CD4-positive, alpha-beta T cell treated with Interferon alpha-2 for 1 hour (primary cell): ENCODE measurements at places on chromosomes 1 and 21.

GRCh38 chr1:940107-941014, 16.6 kb downstream of the SAMD11 start:
- DNase-seq: peak; percentile 40

GRCh38 chr1:199877526-199878384, 149.8 kb upstream of the NR5A2 start:
- no peak for DNase-seq

DNA sequence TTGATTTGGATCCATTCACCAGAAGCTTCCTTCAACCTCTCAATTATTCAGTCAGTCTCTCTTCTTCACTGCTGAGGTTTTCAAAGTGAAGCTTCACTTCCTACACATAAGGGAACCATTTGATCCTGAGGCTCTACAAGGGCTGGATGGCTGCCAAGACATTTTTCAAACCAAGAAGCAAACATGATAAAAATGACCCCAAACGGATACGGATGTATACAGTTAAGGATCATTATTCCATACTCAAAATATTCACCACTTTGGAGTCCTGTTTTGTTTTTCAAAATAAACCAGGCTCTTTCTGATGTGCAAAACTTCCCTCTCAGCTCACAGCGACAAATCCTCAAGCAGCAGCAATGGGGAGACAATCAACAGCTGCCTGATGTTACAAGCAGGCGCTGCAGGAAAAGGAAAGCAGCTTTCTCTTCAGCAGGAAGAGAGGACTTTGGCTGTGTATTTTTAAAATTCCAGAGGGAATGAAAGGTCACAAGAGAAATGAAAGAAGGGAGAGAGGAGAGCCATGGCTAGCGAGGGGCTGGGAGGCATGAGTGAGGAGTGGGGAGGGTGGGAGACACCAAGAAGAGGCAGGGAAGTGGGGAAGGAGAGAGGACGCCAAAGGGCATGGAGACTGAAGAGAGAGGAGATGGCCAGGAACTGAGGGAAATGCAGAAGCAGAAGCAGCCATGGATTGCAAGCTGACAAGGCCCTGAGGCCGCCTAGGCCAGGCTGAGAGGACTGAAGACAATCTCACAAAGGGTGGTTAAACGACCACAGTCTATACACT, 145.4 kb downstream of the SLC45A1 start:
- DNase-seq: peak; percentile 15

- peak; percentile 97 for DNase-seq
Measured at GRCh38 chr1:19209990-19210771, at the start of gene UBR4. Gene UBR4 (minus strand): TSS chr1:19210266. CDS start chr1:19210248, 18 bp downstream.

- no peak for DNase-seq
Measured at GRCh38 chr1:6519935-6520671, 28.6 kb upstream of the PLEKHG5 start.
